ENCODE measurements at places on chromosomes 5 and 9.

DNA sequence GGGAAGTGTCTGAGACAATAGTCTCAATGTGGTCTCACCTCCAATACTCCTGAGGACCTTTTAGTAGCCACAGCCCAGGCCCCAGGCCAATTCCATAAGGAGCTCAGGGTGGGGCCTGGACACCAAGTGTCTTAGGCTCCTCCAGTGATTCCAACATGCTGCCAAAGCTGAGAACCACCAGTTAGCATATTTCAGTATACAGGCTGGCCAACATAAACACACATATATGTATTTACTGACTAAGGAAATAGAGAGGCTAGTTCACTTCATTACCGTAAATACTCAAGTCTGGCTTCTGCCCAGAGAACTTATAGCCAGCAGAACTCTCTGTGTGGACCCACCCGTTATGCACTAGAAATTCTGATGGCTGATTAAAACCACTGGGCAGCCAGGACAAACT, 24.1 kb downstream of the S1PR3 start:
- no peak for DNase-seq

- DNase-seq, result no peak
These were observed 481.2 kb downstream of the ACTL7B start for GRCh38 chr9:108374626-108375025.

- DNase-seq, result no peak
These were observed 607.9 kb downstream of the SLCO4C1 start for GRCh38 chr5:101688156-101688555.

GRCh38 chr5:93403141-93403928, 177.7 kb downstream of the NR2F1-AS1 start:
- no peak for DNase-seq

GRCh38 chr9:136882109-136882946, 4.0 kb upstream of the TRAF2 start:
- DNase-seq, result peak; percentile 87

DNA sequence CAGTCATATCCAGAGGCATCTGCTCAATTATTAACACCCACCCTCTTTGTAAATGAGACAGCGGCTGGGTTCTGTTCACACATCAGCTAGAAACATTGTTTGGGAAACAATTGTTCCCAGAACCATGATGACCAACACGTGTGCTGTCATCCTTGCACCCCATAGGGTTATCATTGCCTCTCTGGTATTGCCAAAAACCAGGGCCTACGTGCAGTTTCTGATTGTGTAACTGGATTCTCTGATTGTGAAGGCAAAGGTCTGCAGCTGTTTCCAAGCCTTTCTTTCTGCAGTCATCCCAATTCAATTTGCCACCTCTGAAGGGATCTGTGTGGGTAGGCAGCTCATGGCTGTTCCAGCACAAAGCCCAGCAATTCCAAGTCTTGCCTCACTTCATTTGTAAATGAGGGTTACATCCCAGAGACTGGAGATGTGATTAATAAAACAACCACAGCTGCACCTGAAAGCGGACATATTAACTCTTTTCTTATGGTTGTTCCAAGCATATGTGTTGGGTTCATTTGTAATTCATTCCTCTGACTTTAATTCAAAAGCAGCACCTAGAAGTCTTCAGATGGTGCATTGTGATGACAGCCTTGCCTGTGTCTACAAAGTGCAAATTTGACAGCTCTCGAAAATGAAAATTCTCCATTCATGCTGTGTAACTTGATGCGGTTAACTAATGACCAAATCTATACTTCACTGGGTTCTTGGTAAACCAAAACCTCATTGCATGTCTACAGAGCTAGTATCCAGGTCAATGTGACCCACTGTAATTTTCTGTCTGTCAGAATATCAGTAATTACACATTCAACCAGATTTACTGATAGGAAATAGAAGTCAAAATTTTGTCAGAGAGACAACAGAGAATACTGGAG, 66.6 kb downstream of the YIPF5 start:
- no peak for DNase-seq

- DNase-seq, result no peak
These were observed 192.7 kb upstream of the NR4A3 start for GRCh38 chr9:99628849-99629620.

DNA sequence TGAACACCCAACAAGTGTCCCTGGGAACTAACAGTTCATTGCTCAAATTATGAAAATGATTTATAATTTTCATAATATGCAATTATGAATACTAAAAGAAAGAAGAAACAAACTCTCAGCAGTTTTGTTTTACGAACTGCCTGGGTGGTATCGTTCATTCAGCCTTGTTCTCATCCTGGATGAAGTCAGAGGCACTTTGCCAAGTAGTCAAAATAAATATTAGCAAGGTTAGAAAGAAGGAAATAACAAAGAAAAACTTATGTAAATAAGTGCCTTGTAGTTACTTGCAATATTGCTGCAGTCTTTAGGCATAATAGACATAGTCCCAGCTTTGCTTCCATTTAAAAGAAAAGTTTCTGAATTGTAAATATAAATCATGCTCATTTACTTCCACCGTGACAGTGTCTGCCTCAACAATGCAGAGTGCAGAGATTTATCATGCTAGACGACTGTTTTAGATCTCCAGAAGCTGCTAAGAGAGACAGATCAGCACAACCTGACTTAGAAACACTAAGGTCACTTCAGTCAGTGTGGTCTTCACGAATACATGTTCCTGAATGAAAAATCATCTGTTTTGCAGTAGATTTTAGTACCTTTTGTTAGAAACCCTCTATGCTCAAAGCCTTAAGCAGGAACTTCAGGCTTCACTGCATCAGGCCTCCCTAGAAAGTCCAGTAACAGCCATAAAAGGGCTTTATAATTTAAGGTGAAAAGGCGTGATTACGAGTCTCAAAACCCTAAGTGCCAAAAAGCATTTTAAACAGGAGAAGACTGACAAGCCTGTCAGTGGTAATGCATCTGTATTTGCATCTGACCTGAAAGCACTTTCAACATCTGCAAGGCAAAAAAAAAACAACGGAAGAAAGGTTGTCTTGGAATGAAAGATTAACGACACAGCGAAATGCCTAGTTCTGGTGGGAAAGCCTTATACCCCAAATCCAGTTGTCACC, 92.1 kb downstream of the TMEM167A start:
- DNase-seq, result no peak

DNA sequence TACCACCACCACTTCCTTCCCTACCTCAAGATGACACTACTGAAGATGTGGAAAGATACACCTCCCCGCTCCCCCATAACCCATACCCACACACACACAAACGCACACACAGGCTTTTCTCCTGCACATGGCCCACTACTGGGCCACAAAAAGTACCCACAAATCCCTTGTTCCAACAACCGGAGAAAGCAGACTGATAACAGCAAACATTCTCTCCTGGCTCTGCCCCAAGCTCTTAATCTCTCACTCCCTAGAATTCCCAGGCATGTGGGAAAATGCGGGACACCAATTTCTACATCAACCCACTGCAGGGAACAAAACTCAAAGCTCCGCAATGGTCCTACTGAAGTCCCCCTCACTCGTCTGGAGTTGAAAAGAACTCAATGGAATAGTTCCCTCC, 611.0 kb upstream of the KLF4 start:
- no peak for DNase-seq

- DNase-seq, result no peak
These were observed 34.6 kb downstream of the CSF1R start for GRCh38 chr5:150051657-150052195.

- no peak for DNase-seq
These were observed 21.4 kb downstream of the DIAPH1 start for GRCh38 chr5:141597394-141597793.

GRCh38 chr5:101658433-101658832, 637.7 kb downstream of the SLCO4C1 start:
- no peak for DNase-seq

- DNase-seq, result no peak
These were observed at the start of gene DAB2IP for GRCh38 chr9:121651295-121652020. DAB2IP (plus strand) TSS chr9:121651634; CDS start chr9:121651776, 142 bp downstream.

- DNase-seq, result no peak
These were observed 13.7 kb downstream of the SYK start for GRCh38 chr9:90815183-90815943.

DNA sequence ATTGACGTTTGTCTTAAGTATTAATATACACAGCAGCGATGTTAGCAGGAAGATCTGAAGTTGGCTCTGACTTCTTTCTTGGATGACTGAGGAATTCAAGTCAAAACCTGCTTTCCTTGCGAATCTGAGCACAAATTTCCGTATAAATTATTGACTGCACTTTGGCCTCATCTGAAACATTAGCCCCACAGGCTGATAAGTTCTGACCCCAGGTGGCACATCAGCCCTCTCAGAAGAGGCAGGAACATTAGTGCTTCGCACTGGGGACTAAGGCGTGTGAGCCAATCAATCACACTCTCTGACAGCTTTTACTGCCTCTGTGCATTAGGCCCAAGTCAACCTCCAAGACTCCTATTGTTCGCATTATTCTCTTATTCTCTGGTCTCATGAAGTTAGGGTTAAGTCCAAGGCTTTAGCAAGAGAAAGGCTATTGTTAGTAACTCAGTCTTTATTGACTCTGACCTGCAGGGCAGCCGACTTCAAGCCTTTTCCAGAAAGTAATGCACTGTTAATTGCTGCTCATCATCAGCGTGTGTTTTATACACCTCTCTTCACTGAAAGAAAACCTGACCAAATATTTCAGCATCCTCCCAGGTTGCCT, 84.2 kb downstream of the ZNF608 start:
- DNase-seq, result no peak

GRCh38 chr5:73587923-73588322, 22.4 kb downstream of the UTP15 start:
- no peak for DNase-seq

GRCh38 chr5:68744206-68744605, 349.6 kb upstream of the SLC30A5 start:
- DNase-seq, result no peak

DNA sequence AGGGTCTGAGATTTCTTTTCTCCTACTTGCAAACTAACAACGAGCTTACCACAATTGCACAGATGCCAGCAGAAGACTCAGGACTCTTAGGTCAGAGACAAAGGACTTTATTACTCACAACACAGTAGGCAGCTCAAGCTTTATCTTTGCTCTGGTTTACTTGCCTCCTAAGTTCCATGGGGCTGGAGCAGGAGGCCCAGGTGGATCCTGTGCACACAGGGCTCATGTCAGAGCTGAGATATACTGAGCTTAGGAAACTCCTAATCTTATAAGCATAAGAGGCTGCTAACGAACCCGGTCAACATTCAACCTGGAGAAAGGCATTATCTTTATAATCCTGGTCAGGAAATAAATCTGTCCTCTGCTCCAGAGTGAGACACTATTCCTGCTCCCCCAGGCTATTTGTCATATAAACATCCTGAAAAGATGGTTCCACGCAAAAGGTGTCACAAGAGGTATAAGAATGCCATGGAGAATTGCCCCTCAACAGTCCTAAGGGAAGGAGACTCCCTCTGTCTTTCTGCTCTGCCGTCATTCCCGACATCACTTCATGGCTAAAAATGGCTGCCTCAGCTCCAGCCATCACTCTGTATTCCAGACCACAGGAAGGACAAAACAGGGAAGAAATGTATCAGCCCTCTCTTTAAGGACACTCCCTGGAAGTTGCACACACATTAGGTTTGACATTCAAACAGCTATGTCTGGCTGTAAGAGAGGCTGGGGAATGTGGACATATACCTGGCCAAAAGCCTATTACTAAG, 16.2 kb downstream of the DUSP1 start:
- DNase-seq, result no peak

DNA sequence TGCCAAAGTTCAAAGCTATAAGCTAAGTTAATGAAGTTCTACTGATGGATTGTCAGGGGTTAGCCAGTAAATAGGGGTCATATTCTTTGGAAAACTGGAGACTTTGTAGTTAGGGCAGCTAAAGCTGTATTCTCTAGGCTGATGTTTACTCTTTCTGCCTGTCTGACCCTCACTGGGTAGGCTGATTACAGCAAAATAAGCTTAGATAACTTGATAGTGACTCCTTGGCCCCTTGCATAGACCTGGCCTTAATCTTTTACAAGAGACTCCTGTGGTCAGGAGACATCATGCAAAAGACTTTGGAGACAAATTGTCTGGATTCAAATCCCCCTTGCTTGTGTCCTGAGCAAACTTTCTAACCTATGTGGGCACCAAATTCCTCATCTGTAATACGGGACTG, 314.4 kb upstream of the MSX2 start:
- DNase-seq, result no peak

DNA sequence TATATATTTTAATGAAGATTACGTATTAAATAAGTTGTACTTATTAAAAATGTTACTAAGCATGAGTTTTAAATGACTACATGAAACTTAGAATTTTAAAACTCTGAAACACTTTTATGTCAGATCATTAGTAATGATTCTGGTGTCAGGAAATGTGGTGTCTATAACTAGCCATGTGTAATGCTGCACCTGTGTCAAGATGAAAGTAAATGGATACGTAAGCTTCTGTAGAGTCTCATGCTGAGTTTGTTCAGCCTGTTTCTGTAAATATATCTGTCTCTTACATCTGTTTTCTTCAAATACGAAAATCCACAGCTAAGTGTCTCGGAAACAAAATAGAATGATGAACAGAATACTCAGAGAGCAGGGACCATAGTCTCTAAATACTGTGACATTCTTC, 278.0 kb upstream of the SMC2 start:
- no peak for DNase-seq

DNA sequence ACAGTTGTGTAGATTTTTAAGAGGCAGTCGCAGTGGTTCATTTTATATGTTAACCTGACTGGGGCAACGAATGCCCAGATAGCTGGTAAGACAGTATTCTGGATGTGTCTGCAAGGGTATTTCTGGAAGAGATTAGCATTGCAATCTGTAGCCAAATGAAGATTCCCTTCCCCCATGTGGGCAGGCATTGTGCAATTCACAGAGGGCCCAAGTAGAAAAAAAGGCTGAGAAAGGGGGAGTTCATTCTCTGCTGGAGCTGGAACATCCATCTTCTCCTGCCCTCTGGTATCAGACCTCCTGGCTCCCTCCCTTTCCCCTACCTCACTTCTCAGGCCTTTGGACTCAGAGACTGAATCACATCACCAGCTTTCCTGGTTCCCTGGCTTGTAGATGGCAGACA, 70.6 kb downstream of the TENT4A start:
- no peak for DNase-seq

- no peak for DNase-seq
These were observed 26.3 kb downstream of the CDK7 start for GRCh38 chr5:69261034-69261433.

GRCh38 chr9:8652255-8652654, 852.7 kb upstream of the DMAC1 start:
- DNase-seq, result no peak

DNA sequence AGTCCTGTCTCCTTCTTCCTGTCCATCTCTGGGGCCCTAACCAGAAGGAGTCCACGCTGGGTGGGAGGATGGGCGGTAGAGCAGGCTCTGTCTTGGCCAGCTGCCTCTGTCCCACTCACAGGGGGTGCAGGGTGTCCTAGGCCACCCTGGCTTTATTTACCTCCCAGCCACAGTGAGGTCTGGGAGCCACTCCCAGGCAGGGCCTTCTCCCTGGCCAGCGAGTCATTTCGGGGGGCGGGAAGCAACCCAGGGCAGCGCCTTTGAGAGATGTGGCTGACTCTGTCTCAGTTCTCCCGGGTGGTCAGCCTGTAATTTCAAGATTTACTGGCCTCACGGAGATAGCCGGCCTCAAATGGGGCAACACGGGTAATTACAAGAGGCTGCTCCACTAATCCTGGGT, 67.4 kb upstream of the PTCH1 start:
- DNase-seq, result no peak

Data from activated T-cell treated with anti-CD3 and anti-CD28 coated beads for 48 hours (primary cell).